ENCODE measurements at places on chromosomes 4 and X.

GRCh38 chr4:27684610-27685011 is 824.0 kb downstream of the STIM2 start:
- DNase-seq = peak; percentile 55

- DNase-seq = no peak
Measured at GRCh38 chr4:176226736-176227135, 31.4 kb upstream of the SPATA4 start.

- DNase-seq = no peak
Measured at GRCh38 chr4:183627979-183628588, 30.9 kb downstream of the RWDD4 start.

- no peak for DNase-seq
Measured at GRCh38 chr4:8894424-8894816, 22.8 kb upstream of the HMX1 start.

DNA sequence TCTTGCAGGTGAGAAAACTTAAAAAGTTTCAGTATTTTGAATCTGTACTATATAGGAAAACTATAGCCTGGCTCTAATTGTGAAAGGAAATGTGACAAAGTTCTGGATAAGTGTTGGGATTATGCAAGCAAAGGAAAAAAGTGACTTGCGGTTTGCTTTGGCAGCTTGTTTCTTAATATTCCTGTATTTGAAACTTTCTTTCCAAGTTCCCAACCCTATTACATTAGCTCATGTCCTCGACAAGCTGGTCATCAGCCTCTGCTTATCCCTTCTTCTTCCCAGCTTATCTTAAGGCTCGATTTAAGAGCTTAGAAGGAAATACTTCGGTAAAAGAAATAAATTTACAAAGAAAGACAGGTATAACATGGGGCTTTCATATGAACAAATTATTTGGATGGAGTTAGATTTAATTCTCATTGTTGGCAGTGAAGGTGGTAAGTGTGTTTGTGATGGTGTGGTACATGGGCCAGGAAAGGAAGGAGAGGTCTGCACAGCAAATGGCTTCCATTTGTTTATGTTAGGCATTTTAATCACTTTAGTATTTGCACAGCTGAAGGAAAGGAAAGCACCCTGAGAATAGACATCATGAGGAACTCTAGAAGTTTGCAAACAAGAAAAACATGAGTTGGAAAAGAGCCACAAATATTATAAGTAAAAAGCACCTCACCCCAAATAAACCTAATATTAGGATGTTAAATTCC is 5.1 kb upstream of the MYOZ2 start:
- DNase-seq = no peak

- DNase-seq = peak; percentile 6
Measured at GRCh38 chrX:19721726-19722370, 165.6 kb downstream of the SH3KBP1 start.

DNA sequence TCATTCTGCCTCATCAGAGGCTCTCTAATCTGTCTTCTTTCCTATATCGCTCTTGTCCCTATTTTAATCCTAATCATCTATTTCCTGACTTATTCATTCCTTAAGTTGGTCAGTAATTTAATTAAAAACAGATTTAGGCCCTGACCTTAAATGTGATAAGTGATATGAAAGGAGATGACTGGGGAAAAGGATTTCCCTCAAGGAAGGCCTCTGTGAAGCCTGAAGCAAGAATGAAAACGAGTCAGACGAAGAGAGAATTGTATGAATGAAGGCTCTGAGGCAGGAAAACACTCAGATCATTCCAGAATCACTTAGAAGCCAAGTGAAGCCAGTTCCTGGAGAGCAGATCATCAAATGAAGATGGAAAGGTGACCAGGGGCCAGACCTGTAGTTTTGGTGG is 22.1 kb downstream of the PKD2 start:
- DNase-seq = no peak

- DNase-seq = no peak
Measured at GRCh38 chr4:174089711-174090110, 193.8 kb downstream of the FBXO8 start.

DNA sequence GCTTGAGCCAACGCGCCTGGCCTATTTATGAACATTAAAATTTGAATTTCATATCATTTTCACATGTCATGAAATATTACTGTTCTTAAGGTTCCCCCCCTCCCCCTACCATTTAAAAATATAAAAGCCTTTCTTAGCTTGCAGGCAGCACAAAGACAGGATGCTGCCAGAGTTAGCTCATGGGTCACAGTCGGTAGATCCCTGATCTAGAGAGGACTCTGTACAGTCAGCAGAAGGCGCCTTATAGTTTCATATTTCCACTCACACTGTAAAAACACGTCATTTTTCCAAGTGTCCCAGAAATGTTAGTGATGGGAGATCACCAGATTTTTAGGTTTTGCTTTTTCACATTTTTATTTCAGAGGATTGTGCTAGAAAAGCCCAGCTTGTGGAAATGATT is 12.2 kb downstream of the NOCT start:
- no peak for DNase-seq

GRCh38 chr4:140092094-140092851 is 61.7 kb downstream of the MAML3 start:
- DNase-seq = no peak

DNA sequence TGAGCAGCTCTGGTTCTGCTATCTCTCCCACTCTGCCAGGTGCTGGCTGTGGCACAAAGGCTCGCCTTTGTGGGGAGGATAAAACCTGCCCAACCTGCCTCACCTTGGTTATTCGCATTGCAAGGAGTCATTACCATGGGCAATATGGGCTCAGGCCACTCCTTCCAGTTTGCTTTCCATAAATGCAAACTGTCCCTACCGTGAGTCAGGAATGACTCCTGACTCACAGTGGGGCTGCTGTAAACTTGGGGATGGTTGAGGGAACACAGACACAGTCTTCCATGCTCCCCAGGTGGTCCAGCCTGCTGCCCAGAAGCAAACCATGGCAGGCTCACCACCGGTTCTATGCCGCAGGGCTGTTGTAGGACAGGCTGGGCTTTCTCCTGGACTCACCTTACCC is 36.1 kb downstream of the COQ2 start:
- DNase-seq = peak; percentile 74

GRCh38 chrX:153763989-153764755 is at the start of gene PLXNB3:
Gene PLXNB3, plus strand, starts transcription at chrX:153764249. Its CDS starts 1,287 bp downstream, at chrX:153765536.
- DNase-seq = peak; percentile 64

- no peak for DNase-seq
Measured at GRCh38 chr4:86554646-86555045, 39.5 kb upstream of the PTPN13 start.

GRCh38 chr4:144634978-144635747 is 10.8 kb upstream of the HHIP start:
- DNase-seq = no peak

DNA sequence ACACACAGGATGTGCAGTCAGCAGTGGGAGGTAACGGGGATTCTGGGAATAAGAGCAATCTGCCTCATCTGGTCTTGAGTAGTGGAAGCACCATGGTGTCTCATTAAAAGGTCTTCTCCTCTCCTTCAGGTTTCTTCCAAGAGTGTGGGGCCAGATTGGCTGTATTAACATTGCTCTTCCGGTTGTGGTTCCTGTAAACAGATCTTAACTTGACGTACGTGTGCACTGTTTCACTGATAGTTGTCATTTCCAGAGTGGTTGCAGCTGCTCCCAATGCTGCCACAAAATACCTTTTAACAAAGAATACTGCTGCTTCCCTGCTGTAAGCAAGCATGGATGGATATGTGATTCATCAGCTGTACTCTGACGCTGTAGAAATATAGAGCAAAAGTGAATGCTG is 1443.4 kb upstream of the TENM3 start:
- DNase-seq = no peak

- no peak for DNase-seq
Measured at GRCh38 chr4:89203902-89204301, 92.6 kb downstream of the TIGD2 start.

DNA sequence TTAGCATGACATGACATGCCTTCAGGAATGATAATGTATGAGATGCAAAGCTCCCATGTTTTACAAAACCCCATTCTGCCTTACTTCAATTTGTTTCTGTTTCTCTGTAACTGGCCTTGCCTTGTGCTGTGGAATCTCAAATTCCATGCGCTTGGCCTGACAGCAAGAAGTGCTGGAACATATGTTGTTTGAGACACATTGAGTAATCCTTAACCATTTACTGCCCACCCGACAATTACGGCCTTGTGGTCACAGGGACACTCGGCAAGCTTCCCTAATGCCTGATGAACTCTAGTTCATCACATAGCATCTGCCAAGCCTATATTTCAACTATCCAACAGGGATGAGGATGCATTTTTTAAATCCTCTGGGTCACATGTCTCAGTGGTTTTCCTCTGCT is 226.4 kb upstream of the CASK start:
- DNase-seq = no peak

DNA sequence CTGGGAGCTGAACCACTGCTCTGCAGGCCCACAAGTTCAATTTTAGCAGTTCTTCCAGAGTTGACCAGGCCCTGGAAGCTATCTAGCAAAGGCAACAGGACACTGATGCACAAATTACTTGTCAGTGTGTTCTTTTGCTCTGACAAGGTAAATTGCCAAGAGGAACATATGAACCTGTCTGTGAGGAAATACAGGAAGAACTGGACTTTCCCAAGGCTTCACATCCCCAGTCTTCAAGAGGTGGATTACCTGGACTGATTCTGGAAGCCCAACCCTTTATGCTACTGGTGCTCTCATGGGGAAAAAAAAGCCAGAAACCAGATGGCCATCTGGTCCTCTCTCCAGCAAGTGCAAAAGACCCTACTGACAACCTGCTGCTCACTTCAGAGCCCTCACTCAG is 1.9 kb upstream of the TMEM185A start:
- DNase-seq = no peak

GRCh38 chrX:67749536-67749935 is 205.7 kb downstream of the AR start:
- DNase-seq = no peak

DNA sequence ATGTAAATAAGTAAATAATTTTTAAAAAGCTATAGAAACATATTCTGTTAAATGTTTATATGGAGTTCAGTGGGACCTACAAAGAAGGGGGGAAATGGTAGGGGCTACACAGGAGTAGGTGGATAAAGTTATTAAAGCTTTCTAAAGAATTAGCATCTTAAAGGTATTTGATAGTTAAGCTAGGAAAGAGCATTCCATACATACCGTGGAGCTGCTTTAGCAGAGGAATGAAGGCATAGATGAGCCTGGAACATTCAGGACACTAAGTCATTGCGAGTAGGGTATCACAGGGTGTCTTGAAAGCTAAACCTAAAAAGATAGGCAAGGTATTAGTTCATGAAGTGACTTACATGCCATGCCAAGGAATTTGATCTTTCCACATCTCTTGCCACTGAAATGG is 60.4 kb downstream of the SLC10A6 start:
- no peak for DNase-seq

- DNase-seq = no peak
Measured at GRCh38 chr4:154836513-154836912, 55.4 kb downstream of the RBM46 start.

DNA sequence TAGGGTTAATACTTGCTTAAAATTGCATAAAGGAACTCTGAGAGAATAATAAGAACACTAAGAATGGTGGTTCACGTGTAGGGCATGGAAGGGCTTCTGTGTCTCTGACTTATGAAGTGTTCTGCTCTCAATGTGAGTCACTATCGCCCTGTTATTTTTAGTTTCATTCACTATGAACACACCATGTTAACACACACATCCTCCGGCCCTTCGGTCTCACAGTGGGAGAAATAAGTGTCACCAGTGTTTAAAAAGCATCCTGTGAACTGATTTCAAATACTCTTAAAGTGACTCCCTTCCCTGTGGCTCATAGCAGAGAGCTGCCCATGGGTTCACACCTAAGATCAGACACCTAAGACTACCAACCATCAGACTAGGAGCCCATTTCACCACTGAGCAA is 33.8 kb upstream of the FGFBP2 start:
- no peak for DNase-seq

GRCh38 chrX:38055170-38055847 is 49.0 kb downstream of the SYTL5 start:
- peak; percentile 14 for DNase-seq

- peak; percentile 5 for DNase-seq
Measured at GRCh38 chr4:181528570-181529184, 714.5 kb upstream of the TENM3 start.

DNA sequence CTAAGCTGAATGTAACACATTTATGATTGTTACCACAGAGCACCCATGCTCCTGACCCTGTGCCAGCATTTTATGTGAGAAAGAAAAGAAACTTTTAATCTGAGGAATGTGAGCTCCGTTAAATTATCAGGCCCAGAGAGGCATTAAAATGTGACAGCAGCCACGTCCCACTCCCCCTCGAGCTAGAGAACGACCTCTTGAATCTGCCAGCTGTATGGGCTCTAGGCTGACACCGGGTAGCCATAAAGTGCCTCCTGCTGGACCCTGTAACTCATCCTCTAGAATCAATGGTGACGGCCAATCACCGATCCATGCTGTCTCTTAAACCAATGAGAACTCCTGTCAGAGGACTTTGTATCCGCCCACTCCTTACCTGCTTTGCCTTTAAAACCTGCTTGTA is 110.2 kb upstream of the ADRA2C start:
- DNase-seq = no peak

DNA sequence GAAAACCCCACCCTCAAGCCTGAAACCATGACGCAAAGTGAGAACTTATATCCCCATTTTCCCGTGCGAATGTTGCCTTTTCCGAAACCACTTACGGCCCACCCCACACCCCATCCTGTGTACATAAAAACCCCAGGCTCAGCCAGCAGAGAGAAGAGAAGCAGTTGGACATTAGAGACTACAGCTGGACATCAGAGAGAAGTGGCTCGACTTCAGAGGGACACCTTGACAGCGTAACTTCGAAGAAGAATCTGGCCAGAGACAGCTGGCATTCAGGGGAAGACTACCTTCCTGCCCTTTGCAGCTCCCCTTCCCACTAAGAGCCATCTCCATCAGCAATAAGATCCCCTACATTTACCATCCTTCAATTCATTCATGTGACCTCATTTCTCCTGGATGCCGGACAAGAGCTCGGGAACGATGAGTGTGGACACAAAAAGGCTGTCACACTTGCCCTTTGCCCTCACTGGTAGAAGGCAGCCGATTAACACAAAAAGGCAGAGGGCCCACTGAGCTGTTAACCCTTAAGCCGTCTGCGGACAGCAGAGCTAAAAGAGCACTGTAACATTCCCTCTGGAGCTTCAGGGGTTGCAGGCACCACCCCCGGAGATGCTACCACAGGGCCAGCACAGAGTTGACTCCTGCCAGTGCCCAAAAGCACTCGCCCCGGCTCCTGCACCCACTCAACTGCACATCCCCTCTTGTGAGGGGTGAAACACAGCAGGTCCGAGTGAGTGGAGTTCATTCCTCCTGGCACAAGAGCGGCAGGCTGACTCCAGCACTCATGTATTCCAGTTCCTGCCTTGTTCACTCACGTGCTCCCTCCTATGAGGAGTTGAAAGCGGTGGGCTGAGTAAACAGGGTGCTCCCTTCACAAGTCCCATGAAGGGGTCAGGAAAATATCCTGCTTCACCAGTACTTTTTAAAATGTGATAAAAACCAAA is 7.5 kb downstream of the CHM start:
- DNase-seq = no peak
